ENCODE measurements at places on chromosomes 4 and X.

DNA sequence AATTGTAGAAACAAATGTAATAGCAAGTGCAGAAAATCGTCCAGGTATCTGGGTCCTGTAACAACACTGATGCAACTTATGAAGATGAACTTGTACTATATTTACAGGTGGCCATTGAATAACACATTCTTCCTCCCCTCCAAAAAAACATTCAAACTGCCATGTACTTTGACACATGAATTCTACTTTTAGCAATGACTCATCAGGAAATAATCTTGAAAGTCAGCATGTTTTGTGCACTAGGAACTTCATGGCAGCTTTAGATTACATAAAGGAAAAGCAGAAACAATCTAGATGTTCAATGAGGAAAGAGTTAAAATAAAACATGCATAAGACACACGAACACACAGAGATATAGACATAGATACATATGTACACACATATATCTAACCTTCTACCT lies 2.5 kb downstream of the PABPC1L2A start:
- DNase-seq: no peak

- DNase-seq: peak; percentile 10
Measured at GRCh38 chrX:49754233-49754857, 58.6 kb upstream of the PAGE1 start.

GRCh38 chrX:48003367-48003757 lies 427 bp downstream of the ZNF182 start:
- DNase-seq: no peak

- DNase-seq: no peak
Measured at GRCh38 chrX:769796-770195, 139.2 kb downstream of the SHOX start.

DNA sequence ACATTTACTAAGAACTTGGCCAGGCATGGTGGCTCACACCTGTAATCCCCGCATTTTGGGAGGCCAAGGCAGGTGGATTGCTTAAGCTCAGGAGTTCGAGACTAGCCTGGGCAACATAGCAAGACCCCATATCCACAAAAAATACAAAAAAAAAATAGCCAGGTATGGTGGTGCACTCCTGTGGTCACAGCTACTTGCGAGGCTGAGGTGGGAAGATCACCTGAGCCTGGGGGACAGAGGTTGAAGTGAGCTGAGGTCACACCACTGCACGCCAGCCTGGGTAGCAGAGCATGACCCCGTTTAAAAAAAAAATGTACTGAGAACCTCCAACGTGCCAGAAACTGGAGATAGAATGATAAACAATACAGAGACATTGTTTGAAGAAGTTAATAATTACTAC lies 8.0 kb downstream of the OPRPN start:
- DNase-seq: no peak

- no peak for DNase-seq
Measured at GRCh38 chrX:71251466-71251973, 2.4 kb downstream of the ZMYM3 start.

Data from stimulated activated CD8-positive, alpha-beta memory T cell treated with anti-CD3 and anti-CD28 coated beads, Interleukin-7, amount 100 ng/mL, for 1 hour (primary cell).